ENCODE measurements at places on chromosomes 5 and 9. TPM values are rescaled to one million over a fixed set of nuclear protein-coding genes. Genes with fewer than 3 reads are reported as not detected.

- H3K4me1 ChIP-seq = no peaks in the 10 kb centered on the region
- H3K27ac ChIP-seq = no peak overlapping the region
- no peak for DNase-seq
These were observed 71.5 kb upstream of the RPS23 start for GRCh38 chr5:82349652-82350051.

DNA sequence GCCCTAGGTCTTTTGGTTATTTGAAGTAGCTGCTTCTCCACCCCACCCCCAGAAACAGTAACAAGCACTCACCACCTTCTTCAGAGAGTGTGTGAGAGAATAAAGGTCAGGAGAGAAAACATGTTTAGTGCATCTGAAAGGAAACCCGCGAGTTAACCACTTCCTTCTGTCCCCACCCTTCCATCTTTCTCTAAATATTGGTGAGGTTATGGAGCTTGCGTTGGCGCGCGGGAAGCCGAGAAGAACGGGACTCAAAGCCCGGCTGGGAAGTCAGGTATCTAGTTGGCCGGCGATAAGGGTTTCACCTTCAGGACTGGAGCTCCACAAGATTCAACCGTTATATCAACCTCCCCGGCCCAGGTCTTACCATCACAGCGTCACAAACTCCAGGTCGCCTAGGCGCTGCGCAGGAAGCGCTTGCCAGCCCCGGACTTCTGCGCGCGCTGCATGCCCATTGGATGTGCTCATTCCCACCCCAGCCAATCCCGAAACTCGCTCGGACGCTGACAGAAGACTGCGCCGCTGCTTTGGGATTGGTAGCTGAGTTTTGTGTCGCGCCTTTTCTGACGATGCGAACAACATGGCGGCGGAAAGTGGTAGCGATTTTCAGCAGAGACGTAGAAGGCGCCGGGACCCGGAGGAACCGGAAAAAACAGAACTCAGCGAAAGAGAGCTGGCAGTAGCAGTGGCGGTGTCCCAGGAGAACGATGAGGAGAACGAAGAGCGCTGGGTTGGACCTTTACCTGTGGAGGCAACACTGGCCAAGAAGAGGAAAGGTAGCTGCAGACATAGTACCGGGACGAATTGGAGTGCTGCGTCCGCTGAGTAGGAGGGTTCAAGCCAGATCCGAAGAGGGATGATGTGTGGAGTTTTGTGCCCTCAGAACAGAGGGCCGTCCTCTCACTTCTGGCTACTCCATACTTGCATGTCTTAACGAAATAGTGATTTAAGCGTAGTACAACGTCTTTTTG lies at the start of the genes CENPK and PPWD1:
Gene CENPK, minus strand, starts transcription at position 438 of the 971 bp plus-strand sequence. CDS start 8,261 bp downstream, outside the sequence.
Gene PPWD1, plus strand, starts transcription at position 566 of the 971 bp plus-strand sequence. Its CDS starts 15 bp downstream, at position 581.
- DNase-seq = peak; percentile 95
- peak within 1 kb of the TSS; percentile 97 for H3K27ac ChIP-seq
- no peaks in the 10 kb centered on the region for H3K27me3 ChIP-seq
- H3K4me3 ChIP-seq = peak within 1 kb of the TSS; percentile 96
- peaks cover 4% of the 10 kb centered on the region for H3K36me3 ChIP-seq
- peaks cover 16% of the 10 kb centered on the region for H3K4me1 ChIP-seq

Gene FOXE1
- 0.06 TPM for total RNA-seq

DNA sequence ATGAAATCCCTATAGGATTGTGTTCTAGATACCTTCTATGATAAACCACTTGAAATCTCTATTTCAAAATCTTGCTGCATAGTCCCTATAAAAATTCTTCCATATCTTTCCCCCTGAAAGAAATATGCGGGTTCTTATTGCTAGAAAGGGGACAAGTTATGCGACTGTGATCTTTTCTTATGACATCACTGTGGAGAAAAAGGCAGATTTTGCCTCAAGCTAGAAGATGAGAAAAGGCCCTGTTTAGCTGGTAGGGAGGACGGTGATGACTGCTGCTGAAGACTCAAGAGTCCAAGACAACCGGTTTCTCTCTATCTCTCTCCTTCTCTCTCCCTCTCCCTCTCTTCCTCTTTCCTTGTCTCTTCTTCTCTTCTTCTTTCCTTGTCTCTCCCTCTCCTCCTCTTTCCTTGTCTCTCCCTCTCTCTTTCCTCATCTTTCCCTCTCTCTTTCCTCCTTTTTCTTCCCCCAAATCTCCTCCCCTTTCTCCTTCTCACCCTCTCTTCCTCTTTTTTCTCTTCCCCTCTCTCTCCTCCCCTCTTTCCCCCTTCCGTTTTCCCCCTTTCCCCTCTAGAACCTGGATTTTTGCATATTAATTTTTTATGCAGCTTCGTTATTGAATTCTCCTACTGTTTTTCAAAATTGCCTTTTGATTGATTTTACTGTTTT lies 5.3 kb downstream of the OR2S2 start:
- no peaks in the 10 kb centered on the region for H3K36me3 ChIP-seq

- no peaks in the 10 kb centered on the region for H3K27me3 ChIP-seq
- H3K4me3 ChIP-seq = no peak overlapping the region
- H3K36me3 ChIP-seq = no peaks in the 10 kb centered on the region
These were observed 59.4 kb downstream of the ZNF354C start for GRCh38 chr5:179119415-179120170.

DNA sequence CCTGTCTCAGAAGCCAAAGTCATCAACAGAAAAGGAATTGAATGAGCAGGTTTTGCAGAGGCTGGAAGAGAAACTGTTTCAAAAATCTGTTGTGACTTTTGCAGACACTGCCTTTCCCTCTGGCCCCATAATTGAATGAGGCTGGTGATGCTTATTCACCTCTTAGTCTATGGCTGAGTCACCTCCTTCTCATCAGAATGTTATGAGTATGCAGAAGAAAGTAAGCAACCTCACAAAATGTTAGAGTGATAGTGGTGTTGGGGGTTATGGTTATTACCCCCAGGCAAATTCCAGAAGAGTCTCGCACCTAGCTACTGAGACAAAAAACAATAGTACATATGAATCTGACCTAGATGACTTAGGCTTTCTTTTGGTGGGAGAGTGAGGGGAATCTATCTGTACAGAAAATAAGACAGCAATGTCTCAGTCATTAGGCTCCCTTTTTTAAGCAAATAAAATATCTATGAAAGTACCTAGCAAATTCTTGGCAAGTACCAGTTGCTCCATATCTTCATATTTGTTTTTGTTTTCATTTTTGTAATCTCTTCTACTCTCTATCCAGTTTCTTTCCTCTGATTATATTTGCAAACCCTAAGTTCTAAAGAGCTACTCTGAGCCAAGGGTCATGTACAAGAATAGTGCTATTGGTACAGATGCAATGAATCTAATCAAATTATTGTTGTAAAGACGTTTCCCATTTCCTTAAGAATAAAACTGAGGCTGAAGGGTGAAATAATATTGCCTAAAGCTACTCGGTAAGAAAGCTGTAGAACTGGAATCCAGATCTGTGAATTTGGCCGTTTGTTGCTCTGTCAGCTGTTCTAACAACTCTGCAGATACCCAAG lies 498.1 kb upstream of the TNC start:
- no peaks in the 10 kb centered on the region for H3K4me1 ChIP-seq
- DNase-seq = no peak
- H3K36me3 ChIP-seq = no peaks in the 10 kb centered on the region
- H3K27me3 ChIP-seq = no peaks in the 10 kb centered on the region
- no peak overlapping the region for H3K4me3 ChIP-seq

DNA sequence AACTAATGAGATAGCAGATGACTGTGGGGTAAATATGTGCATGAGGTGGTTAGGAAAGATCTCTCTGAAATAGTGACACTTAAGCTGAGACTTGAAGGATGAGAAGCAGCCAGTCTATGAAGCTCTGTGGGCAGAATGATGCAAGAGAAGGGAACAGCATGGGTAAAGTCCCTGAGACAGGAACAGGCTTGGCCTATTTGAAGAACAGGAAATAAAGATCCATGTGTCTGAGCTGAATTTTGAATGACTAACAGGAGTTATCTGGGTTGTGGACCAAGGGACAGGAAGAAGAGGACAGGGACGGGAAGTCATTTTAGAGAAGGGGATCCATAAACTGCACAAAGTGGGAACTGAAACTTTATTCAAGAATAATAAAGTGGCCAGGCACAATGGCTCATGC lies 25.6 kb upstream of the HMGCS1 start:
- no peaks in the 10 kb centered on the region for H3K36me3 ChIP-seq
- H3K4me3 ChIP-seq = no peak overlapping the region
- no peaks in the 10 kb centered on the region for H3K27me3 ChIP-seq
- H3K4me1 ChIP-seq = no peaks in the 10 kb centered on the region
- H3K27ac ChIP-seq = no peak overlapping the region

- no peak for DNase-seq
- no peak overlapping the region for H3K4me3 ChIP-seq
- no peaks in the 10 kb centered on the region for H3K4me1 ChIP-seq
- H3K27me3 ChIP-seq = peaks cover 13% of the 10 kb centered on the region
- H3K36me3 ChIP-seq = no peaks in the 10 kb centered on the region
These were observed 49.1 kb upstream of the OLFM1 start for GRCh38 chr9:135038331-135038730.

GRCh38 chr9:117927354-117927753 lies 223.2 kb downstream of the TLR4 start:
- no peak overlapping the region for H3K27ac ChIP-seq
- H3K4me3 ChIP-seq = no peak overlapping the region
- H3K36me3 ChIP-seq = no peaks in the 10 kb centered on the region

All from T-cell (primary cell).